ENCODE measurements at places on chromosomes 16 and 17. TPM values are rescaled to one million over a fixed set of nuclear protein-coding genes. Genes with fewer than 3 reads are reported as not detected.

Gene RCVRN
- total RNA-seq = not detected

Gene DBF4B
- total RNA-seq = 0.72 TPM

Gene SOX9
- total RNA-seq = 2.1 TPM

Gene LSM12
- 33.7 TPM for total RNA-seq

Gene MARVELD3
- 11.7 TPM for total RNA-seq

Gene HSPB9
- total RNA-seq = not detected

Gene TP53TG3C
- not detected for total RNA-seq

Gene CDRT4
- 0.43 TPM for total RNA-seq

Gene CDH13
- total RNA-seq = 41.9 TPM

Gene TM4SF5
- not detected for total RNA-seq

Gene SMPD3
- not detected for total RNA-seq

Gene DNAH17
- total RNA-seq = under 0.01 TPM

Gene SKAP1
- not detected for total RNA-seq

Gene TBC1D28
- not detected for total RNA-seq

Gene BAIAP2
- total RNA-seq = 69.4 TPM

Gene FOXJ1
- not detected for total RNA-seq

Gene GGT6
- total RNA-seq = 7.7 TPM

Gene CISD3
- 2.8 TPM for total RNA-seq

Gene GLTPD2
- total RNA-seq = not detected

Gene HCRT
- not detected for total RNA-seq

Gene CSF3
- total RNA-seq = 0.96 TPM

Gene NLRC3
- total RNA-seq = not detected

Gene BOLA2
- total RNA-seq = 41.2 TPM

Gene CDH15
- total RNA-seq = not detected

Gene NETO2
- total RNA-seq = 28.2 TPM

Gene C16orf82
- total RNA-seq = not detected

Gene CMTM1
- total RNA-seq = not detected

Gene ICAM2
- total RNA-seq = 0.43 TPM

Gene SEZ6
- not detected for total RNA-seq

Gene MILR1
- 1.2 TPM for total RNA-seq

Gene SCN4A
- total RNA-seq = not detected

Gene CBFA2T3
- total RNA-seq = 0.48 TPM

Gene TLCD3B
- not detected for total RNA-seq

Gene HOXB6
- total RNA-seq = 0.21 TPM

Gene SYNGR3
- 4.7 TPM for total RNA-seq

Gene DHRS7C
- not detected for total RNA-seq

Gene KCNH4
- not detected for total RNA-seq

Gene C16orf96
- under 0.01 TPM for total RNA-seq

Gene KCNJ18
- total RNA-seq = not detected
